EH (cell line): ENCODE measurements at places on chromosomes 3 and 15.

DNA sequence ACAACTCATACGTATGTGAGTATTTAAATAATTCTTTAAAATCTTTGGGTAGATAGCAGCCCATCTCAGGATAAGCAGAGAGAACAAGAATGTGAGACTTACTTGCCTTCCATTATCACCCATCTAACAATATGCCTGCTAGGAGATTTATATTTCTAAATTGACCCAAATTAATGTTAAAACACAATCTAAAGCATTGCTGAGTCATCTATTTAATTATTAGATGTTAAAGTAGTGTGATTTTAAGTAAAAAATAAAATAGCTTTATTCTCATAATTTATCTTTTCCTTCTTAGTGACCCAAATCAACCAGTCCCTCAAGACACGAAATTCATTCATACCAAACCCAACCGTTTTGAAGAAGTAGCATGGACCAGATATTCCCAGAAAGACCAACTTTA, 578.9 kb upstream of the NAALADL2 start:
- no peak for DNase-seq

DNA sequence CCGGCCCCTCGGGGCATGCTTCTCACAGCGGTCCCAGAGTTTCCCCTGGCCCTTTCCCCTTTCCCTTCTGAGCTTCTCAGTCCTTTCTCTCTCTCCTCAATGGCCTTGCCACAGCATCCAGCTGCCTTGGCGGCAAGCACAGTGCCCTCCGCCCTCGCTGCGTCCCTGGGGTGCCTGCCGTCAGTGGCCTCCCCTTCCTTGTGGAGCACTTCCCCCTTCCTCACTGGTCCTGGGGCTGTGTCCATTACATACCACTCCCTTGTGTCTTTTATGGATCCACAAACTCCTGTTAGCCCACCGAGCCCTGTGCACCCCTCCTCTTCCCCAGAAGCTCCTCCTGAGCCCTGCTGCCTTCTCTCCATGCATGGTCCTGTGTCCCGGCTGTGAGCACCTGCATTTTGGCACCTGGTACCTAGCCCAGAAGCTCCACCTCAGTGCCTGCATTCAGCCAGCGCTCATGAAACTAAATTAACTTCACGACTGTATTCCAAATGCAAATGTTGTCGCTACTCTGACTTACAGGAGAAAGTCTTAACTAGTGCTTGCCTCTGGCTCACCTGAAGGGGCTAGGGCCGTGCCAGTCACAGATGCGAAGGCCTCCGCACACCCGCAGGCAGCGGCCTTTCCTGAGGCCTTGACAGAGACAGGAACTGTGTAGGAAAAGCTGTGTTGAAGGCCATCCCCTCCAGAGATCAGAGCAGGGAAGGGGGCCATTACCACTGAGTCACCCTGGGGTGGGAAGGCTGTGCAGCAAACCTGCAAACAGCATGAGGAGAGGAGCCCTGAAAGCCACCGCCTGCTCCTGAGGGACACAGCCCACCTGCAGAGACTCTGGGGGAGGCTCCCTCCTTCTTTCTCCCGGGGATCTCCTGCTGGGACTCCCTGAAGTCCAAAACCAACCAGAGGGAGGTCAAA, 19.1 kb upstream of the KLF13 start:
- DNase-seq = no peak

GRCh38 chr15:91874992-91875660, 21.6 kb downstream of the SLCO3A1 start:
- DNase-seq = no peak

GRCh38 chr15:62343397-62343796, 178.3 kb upstream of the C2CD4B start:
- no peak for DNase-seq

DNA sequence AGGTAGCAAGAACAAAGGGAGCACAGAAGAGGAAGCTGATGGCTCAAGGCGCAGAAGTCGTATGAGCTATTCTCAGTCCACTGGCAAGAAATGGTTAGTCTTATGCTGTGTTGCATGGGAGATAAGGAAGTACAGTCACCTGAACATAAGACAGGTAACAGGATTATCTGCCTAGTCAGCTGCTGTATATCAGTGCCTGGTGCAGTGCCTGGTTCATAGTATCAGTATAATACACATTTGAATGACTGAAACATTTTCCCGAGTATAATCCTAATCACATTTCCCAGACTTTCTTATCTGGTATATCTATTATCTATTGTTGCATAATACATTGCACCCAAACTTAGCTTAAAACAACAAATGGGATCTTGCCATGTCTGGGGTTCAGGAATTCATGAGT, 302.5 kb downstream of the GABRG3 start:
- DNase-seq = no peak

DNA sequence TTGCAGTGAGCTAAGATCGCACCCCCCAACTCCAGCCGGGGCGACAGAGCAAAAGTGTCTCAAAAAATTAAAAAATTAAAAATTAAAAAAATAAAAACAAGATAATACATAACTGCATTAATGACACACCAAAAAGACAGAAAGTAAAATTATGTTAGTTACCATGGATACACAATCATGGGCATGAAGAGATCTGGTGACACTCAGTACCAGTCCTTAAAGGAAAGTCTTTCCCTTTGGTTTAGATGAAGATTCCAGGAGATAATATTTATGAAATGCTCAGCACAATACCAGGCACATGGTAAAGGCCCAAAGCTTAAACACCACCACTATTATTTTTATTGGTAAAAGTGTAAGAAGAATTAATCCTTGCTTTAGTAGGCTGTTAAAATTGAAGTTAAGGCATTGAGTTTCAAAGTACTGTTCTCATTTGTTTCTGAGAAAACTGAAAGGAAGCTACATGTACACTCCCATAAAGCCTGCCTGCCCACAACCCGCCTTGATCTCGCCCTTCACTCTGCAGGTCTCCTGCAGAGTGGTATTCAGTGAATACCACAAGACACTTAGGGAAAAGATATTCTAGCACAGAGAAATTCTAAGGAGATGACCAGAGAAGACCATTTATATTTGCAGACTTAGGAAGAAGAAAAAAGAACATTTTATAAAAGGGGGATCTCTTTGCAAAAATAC, 52.3 kb downstream of the SUCLG2 start:
- peak; percentile 11 for DNase-seq

DNA sequence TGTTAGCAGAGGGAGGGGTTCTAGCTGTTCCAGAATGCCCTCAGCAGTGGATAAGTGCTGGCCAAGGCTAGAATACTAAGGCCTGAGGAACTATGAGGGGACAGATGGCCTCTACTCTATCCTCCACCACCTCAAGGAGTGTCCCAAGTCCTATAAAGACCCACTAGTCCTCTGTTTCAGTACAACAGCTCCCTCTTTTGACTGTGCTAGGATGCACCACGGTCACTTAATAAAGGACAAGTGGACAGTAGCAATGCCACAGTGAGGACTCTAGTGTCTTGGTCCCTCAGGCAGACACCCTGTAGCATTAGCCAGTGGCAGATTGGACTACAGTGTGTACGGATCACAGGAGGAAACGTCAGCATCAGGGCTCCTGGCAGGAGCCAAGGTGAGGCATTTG, 171.8 kb upstream of the PROK2 start:
- no peak for DNase-seq

GRCh38 chr3:50486219-50486888, 17.1 kb downstream of the CACNA2D2 start:
- DNase-seq = peak; percentile 38

DNA sequence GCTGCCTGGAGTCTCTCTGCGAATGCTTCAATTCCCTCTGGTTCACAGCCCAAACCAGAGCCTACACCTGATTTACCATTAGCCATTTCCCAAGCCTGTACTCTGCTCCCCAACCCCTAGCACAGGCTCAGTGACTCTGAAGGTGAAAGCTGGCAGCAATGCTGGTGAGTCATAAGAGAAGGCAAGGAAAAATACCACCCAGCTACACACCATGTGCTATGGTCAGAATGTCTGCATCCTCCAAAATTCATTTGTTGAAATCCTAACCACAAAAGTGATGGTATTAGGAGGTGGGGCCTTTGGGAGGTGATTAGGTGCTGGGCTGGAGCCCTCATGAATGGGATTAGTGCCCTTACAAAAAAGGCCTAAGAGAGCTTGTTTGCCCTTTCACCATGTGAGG, 117.1 kb upstream of the TJP1 start:
- DNase-seq = peak; percentile 36

GRCh38 chr15:71748293-71748718, 62.0 kb upstream of the NR2E3 start:
- DNase-seq = peak; percentile 50

DNA sequence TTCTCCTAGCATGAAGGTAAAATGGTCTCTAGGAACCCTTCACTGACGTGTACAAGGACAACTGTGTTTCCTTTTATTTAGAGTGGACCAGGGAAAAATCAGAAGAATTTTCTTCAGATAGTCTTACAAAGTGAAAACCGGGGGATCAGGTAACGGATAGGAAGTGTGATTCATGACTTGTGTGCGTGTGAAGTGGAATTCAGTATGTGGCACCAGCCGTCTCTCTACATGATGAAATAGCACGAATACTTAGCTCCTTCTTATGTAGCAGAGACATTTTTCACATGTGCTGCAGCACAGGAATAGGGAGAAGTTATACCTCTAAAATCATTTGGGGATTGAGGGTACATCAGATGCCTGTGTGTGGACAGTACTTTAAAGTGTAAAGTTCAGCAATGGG, 159.2 kb downstream of the MEX3B start:
- DNase-seq = no peak
